ENCODE measurements at places on chromosomes 1 and 21.

- DNase-seq, result no peak
These were observed 80.3 kb downstream of the NME7 start for GRCh38 chr1:169287280-169287679.

- no peak for DNase-seq
These were observed 64.0 kb upstream of the RUNX1 start for GRCh38 chr21:35113064-35113463.

DNA sequence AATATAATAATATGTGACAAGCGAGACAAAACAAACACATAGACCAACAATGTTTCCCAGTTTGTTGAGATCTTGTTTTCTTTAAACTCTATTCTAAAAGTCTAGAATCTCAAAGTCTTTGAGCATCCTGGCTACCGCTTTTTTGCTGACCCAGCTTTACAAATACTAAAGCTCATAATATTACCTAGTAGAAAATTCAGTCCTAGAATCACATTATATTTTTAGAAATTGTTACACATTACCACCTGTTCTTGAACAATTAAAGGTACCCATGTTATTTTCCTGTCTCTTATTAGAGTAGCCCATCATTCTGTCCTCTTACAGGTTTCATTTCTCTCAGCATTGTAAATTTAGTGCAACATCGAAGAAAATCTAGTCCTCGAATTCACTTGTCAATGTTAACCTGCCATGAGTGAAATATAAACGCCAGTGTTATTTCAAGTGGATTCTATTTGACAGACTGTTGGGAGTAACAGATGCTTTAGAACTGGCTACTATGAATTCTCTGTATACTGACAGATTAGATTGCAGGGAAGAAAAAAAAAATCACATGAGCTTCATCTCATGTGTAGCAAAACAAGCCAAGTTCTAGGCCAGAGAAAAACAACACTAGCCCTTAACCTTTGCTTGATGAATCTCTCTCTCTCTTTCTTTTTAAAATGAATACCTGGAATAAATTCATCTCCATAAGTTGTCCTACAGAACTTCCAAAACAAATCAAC is 851.2 kb upstream of the ADAMTS5 start:
- DNase-seq, result no peak

- DNase-seq, result no peak
These were observed 47.3 kb downstream of the GPR161 start for GRCh38 chr1:168089326-168089978.

DNA sequence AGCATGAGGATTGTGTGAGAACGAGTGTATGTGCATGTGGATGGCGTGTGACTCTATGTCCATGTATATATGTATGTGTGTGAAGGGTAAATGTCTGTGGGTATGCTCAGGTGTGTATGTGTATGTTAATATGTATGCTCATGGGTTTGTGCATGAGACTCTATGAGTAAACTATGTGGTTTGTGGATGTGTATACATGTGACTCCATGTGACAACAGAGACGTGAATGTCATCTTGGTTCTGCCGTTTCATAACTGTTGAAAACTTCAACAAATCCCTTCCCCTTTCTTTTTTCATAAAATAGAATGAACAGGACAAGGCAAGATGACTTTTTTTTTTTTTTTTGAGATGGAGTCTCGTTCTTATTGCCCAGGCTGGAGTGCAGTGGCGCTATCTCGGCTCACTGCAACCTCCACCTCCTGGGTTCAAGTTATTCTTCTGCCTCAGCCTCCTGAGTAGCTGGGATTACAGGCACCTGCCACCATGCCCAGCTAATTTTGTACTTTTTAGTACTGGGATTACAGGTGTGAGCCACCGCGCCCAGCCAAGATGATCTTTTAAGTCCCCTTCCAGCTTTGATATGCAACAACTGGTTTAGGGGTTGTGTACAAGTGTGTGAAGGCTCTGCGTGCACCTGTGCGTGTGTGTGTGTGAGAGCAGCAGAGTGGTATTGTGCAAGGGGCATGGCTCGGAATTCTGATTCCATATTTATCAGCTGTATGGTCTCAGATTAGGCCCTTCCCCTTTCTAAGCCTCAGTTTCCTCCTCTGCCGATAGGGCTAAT is 106.3 kb downstream of the EBNA1BP2 start:
- DNase-seq, result no peak

GRCh38 chr1:201555593-201555945 is 16.6 kb downstream of the NAV1 start:
- DNase-seq, result no peak

DNA sequence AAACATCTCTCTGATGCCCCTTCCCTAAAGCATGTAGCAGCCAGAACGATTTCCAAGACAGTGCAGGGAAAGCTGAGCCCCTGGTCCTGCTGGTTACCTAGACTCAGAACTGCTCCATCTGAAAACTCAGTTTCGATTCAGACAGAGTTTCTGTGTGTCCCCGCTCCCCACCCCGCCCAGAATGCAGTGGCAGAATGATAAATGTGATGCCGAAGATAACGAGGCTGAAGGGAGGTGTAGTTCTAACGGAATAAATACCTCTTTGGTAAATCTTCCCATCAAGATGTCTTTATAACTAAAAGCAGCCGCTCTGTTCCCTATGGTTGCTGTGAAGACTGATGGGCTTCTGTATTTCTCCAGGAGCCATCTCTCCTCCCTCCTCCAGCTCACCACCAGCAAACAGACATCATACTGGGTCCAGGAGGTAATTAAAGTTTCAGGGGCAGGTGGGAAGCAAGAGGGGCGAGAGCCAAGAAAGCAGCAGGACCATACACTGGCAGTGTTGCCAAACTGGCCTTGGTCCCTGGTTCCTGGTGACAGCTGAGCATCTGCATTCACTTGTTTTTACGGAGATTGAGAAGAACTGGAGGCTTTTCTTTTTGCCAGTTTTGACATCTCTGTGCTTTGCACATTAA is 76.9 kb downstream of the DDX20 start:
- DNase-seq, result no peak

Measured in head of caudate nucleus (tissue), 42 donors.